Muscle of back (tissue), 13 donors: ENCODE measurements at places on chromosomes 2 and 18. TPM values are rescaled to one million over a fixed set of nuclear protein-coding genes. Genes with fewer than 3 reads are reported as not detected.

The MTCL1 gene
- polyA plus RNA-seq: 43.1 TPM

The SELENOI gene
- 13.7 TPM for polyA plus RNA-seq

The LRRC30 gene
- 4.9 TPM for polyA plus RNA-seq

The IER3IP1 gene
- polyA plus RNA-seq: 23.9 TPM

The CDH19 gene
- polyA plus RNA-seq: 1.9 TPM

The ARHGAP25 gene
- polyA plus RNA-seq: 7.2 TPM

DNA sequence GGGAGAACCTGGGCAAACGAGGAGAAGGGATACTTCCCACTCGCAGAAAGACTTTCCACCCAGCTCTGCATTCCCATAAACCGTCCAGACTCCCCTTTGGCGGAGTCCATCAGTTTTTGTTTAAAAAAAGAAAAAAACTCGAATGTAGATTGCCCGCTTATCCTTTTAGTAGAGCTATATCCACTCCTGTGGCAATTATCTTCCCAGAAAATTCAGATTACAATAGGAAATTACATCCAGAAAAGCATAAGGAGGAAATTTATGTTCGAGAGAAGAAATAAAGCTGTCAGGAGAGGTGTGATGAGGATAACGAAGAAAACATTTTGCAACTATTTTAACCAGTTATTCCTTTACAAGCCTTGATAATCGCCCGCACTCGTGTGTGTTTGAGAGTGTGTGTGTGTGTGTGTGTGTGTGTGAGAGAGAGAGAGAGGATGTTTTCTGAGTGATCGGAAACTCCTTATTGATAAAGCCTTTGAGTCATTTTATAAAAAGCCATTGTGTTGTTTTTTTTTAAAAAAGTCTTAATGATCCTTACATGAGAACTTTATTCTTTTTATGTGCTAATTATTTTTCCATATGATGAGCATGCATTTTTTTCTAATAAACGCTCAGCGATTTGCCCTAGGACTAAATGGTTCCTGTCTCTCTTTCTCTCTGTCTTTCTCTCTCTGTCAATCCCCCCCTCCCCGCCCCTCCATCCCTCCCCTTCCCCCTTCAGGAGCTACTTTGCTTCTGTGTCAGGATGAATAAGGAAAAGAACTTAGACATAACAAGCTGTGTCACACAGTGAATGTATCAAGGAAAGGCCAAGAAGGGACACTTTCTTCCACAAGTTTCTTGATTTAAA, 1.1 kb upstream of the PPP3R1 start:
- DNase-seq: no peak

DNA sequence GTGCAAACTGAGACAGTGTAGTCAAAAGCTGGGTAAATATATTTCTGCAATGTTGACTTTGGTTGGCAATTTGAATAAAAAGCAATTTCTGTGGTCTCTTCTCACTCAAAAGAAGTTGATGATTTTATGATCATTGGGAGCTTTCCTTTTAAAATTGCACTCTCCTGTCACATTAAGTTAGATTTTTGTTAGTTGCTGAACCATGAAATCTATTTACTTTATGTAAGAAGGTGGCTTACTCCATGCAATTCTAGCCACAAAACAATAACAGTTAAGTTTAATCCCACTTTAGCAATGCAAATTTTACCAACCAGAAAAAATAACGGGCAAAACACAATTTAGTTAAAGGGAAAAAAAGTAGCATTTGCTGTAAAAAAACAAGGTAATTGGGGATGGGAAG, 48.3 kb downstream of the DLGAP1 start:
- no peak for DNase-seq

- DNase-seq: no peak
Measured at GRCh38 chr2:189879716-189880081, 95.4 kb downstream of the PMS1 start.

DNA sequence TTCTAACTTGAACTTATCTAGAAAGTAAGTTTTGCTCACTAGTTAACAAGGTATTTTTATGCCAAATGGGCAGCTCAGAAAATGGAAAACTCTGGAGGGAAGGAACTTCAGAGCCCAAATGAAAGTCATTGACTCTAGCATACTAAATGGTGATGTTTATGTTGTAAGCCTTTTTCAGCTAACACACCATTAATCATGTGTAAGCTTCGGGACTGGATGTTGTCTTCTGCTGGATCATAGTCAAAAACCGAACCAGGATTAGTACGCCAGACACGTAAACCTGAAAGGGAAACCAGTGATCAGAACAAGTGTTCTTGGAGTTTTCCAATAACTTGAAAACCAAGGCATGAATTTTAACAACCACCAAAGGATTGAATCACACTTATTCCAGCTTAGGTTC, 81.8 kb downstream of the RIF1 start:
- no peak for DNase-seq

DNA sequence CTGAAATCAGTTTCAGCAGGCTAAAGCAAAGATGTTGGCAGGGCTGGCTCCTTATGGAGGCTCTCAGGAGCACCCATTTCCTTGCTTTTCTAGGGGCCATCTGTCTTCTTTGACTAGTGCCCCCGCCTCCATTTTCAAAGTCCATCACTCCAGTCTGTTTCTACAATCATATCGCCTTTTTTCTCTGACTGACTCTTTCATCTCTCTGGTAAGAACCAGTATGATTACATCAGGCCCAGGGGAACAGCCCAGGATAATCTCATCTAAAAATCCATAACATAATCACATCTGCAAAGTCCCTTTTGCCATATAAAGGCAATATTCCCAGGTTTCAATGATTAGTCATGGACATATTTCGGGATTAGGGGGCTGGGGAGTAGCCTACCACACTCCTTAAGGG, 57.0 kb downstream of the CUL3 start:
- no peak for DNase-seq

DNA sequence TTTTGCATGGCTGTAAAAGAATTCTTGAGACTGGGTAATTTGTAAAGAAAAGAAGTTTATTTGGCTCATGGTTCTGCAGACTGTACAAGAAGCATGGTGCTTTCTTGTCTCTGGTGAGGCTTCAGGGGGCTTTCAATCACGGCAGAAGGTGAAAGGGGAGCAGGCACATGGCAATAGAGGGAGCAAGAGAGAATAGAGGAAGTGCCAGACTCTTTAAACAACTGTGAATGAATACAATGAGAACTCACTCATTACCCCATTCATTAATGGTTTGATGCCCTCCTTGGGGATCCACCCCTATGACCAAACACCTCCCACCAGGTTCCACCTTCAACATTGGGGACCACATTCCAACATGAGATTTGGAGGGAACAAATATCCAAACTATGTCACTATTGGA, 463.5 kb downstream of the MTX2 start:
- DNase-seq: no peak

- DNase-seq: no peak
Measured at GRCh38 chr18:57430079-57431001, 4.8 kb upstream of the ONECUT2 start.

- no peak for DNase-seq
Measured at GRCh38 chr2:179248024-179248348, 16.6 kb downstream of the SESTD1 start.

DNA sequence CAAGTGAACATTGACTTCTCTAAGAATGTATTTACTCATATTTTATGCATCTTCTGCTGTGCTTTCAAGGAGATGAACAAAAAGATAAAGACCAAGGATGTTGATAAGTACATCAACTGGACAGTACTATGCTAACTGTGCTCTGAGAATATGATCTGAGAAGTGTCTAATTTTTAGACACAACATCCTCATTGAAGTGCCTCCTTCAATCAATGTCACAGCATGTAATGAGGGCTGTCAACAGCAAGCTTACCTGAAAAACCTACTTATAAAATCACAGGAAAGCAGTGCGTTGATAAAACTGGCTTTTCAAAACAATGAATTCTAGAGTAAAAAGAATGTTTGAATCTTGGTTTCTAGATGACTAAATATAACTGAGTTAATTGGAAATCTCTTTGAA, 452.9 kb upstream of the DSEL start:
- DNase-seq: no peak

- DNase-seq: no peak
Measured at GRCh38 chr18:37161491-37161890, 332.6 kb downstream of the KIAA1328 start.

GRCh38 chr2:57049273-57049672, 865.5 kb downstream of the CCDC85A start:
- no peak for DNase-seq

DNA sequence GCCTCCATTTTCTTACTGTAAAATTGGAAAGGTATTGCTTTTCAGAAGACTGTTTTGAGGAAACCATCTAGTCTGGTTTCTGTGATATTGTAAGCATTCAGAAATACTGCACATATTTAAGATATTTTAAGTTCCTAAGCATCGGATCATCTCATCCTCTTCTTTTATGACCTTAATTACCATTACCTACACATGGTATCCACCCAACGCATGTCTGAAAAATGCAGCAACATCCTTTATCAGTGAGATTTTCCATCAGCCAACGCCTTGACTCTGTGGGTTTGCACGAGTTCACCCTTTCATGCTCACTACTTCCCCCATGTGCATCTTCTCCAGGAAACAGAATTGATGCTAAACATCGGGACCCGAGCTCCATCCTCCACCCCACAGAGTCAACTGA, 84.3 kb downstream of the COL4A4 start:
- peak; percentile 1 for DNase-seq

GRCh38 chr2:101893681-101894381, 97.9 kb upstream of the IL1R2 start:
- no peak for DNase-seq
